ENCODE measurements at places on chromosomes 2 and 18. TPM values are rescaled to one million over a fixed set of nuclear protein-coding genes. Genes with fewer than 3 reads are reported as not detected.

ACVR1C gene
- total RNA-seq = 0.40 TPM

CLK1 gene
- 32.1 TPM for total RNA-seq

DSG3 gene
- 0.05 TPM for total RNA-seq

KIF5C gene
- total RNA-seq = 2.1 TPM

CAPN14 gene
- 0.20 TPM for total RNA-seq

GCKR gene
- 1.6 TPM for total RNA-seq

CXCR4 gene
- total RNA-seq = 1.6 TPM

CNTNAP5 gene
- total RNA-seq = 0.20 TPM

RPS27A gene
- total RNA-seq = 1,001 TPM

All from renal cortical epithelial cell (primary cell).